Kasumi-1 (cell line): ENCODE measurements at places on chromosomes 11 and 22.

GRCh38 chr11:118175031-118175992 lies 1.1 kb downstream of the SCN2B start:
- no peak for DNase-seq

- DNase-seq, result no peak
These were observed 83.7 kb downstream of the RPL27A start for GRCh38 chr11:8766043-8766987.

- no peak for DNase-seq
These were observed 163.4 kb upstream of the NCAM1 start for GRCh38 chr11:112797648-112798293.

DNA sequence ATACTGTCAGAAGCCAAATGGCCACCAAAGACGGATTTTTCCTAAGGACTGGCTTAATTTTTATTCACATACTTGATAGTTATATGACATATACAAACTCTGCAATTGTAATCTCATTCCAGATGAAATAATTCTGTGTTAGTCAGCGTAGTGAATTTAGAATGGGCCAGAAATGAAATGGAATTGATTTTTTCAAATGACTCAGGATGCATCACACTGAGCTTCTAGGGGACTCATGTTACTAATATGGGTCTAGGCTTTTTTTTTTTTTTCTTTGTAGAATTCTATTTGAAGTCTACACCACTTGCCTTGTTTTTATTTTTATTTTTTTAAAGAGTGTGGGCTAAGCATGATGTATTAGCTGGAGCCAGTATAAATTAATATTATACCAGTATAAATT lies 62.7 kb downstream of the SPECC1L start:
- DNase-seq, result no peak
